ENCODE measurements at places on chromosomes 5 and 9. TPM values are rescaled to one million over a fixed set of nuclear protein-coding genes. Genes with fewer than 3 reads are reported as not detected.
A peak's percentile ranks its signal among the peaks of the same experiment; 100 is the strongest.

Gene WDR70
- 68.6 TPM for total RNA-seq

DNA sequence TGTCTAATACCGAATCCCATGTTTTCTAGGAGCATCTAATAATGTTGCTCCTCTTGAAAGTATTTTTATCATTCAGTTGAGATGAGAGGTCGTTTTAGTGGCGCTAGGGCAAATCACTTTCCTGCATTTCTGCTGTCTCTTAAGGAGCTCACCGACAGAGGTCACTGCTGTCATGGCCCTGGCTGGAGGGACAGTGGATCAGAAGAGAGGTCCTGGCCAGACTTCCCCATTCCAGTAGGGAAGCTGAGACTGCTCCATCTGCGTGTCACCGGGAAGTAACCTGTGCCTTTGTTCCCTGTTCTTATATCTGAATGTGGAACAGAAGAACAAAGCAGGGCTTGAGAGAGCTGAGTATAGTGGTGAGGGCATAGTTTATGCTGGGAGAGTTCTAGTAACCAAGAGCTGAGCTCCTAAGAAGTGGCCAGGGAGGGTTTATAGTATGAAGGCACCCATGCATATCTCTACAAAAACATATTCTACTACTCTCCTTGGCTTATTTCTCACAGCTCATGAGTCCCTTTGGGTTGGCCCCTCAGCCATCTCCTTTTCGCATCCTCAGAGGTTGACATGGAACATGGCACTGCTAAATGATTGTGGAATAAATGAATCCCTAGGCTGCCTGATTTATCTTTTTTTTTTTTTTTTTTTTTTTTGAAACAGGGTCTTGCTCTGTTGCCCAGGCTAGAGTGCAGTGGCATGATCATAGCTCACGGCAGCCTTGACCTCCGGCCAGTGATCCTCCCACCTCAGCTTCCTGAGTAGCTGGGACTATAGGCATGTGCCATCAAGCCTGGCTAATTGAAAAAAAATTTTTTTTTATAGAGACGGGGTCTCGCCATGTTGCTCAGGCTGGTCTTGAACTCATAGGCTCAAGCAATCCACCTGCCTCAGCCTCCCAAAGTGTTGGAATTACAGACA, 27.2 kb downstream of the ATP6V0E1 start:
- peak overlapping the region; percentile 65 for H3K27ac ChIP-seq
- no peak for DNase-seq
- no peaks in the 10 kb centered on the region for H3K27me3 ChIP-seq

Gene SYNPO
- total RNA-seq = 59.7 TPM

Gene SNCAIP
- total RNA-seq = 8.1 TPM

- H3K4me3 ChIP-seq = no peak overlapping the region
- no peaks in the 10 kb centered on the region for H3K36me3 ChIP-seq
- DNase-seq = no peak
- peaks cover 10% of the 10 kb centered on the region for H3K4me1 ChIP-seq
- H3K27me3 ChIP-seq = no peaks in the 10 kb centered on the region
- H3K27ac ChIP-seq = no peak overlapping the region
Observed at GRCh38 chr9:3931996-3932906, 367.6 kb downstream of the GLIS3 start.

Gene FCN1
- total RNA-seq = 1.5 TPM

- H3K4me3 ChIP-seq = no peak overlapping the region
- H3K27ac ChIP-seq = no peak overlapping the region
- no peaks in the 10 kb centered on the region for H3K4me1 ChIP-seq
Observed at GRCh38 chr5:92665506-92665905, 915.5 kb downstream of the NR2F1-AS1 start.

- no peaks in the 10 kb centered on the region for H3K4me1 ChIP-seq
- DNase-seq = no peak
- H3K27ac ChIP-seq = no peak overlapping the region
- H3K4me3 ChIP-seq = no peak overlapping the region
- H3K27me3 ChIP-seq = no peaks in the 10 kb centered on the region
Observed at GRCh38 chr5:78720227-78720985, 71.8 kb upstream of the LHFPL2 start.

GRCh38 chr9:86274821-86275643, 7.3 kb downstream of the ISCA1 start:
- no peaks in the 10 kb centered on the region for H3K36me3 ChIP-seq
- H3K4me1 ChIP-seq = peaks cover 51% of the 10 kb centered on the region
- H3K27ac ChIP-seq = no peak overlapping the region
- no peaks in the 10 kb centered on the region for H3K27me3 ChIP-seq
- H3K4me3 ChIP-seq = no peak overlapping the region

DNA sequence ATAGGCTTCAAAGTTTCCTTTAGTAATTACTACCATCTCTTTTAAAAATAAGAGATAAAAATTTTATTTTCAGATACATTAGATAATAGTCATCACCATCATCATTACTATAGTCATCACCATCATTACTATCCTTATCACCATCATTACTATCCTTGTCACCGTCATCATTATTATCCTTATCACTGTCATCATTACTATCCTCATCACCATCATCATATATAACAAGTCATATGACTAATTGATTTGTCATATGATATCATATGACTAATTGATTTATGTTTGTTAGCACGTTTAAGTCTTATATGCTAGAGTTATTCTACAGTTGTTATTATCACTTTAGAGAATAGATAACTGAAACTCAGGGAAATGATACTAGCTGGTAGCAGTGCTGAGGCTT, 382.1 kb upstream of the CDH18 start:
- H3K27me3 ChIP-seq = no peaks in the 10 kb centered on the region
- no peaks in the 10 kb centered on the region for H3K36me3 ChIP-seq
- H3K4me3 ChIP-seq = no peak overlapping the region
- no peak for DNase-seq
- no peak overlapping the region for H3K27ac ChIP-seq

DNA sequence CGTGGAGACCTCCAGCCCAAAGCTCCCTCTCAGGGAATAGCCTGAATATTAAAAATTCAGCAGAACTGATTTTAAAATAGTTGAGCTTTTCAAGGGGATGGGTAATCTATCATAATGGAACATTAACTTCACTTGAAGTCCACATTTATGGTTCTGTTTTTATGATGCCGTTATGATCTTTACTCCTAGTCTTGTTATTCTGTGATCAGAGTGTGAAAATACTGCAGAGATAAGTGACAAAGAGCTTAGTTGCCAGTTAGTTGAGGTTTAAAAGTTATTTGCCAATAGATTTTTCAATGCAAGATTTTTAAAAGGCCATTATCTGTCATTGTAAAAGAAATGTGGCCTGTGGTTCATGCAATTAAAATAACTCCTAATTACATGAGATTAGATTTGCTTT, 189.9 kb upstream of the RGMB start:
- H3K27me3 ChIP-seq = no peaks in the 10 kb centered on the region
- no peaks in the 10 kb centered on the region for H3K36me3 ChIP-seq
- H3K27ac ChIP-seq = no peak overlapping the region

All from tibial nerve (tissue), 4 donors.